ENCODE measurements at places on chromosomes 16 and 17.

- DNase-seq, result no peak
Observed at GRCh38 chr16:1159973-1160772, 7.3 kb downstream of the CACNA1H start.

DNA sequence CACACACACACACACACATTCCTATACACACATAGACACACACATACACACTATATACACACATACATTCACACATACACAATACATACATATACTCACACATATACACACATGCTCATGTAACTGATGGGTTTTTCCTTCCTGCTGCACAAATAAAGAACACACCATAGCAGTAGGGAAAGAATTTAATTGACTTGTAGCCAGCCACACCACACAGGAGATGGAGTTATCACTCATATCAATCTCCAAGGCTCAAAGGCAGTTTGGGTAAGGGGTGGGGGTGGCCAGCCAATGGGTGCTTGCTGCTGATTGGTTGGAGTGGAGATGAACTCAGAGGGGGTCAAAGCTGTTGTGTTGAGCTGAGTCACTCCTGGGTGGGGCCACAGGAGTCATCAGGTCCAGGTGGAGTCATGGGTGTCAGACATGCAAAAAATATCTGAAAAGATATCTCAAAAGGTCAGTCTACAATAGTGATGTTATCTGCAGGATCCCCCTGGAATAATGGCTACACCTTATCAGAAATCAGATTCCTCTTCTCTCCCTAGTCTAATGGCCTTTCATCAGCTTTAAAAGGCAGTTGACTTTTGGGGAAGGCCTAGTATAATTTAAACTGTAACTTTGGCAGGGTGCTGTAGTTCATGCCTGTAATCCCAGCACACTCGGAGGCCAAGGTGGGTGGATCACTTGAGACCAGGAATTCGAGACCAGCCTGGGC is 46.1 kb downstream of the WSB1 start:
- DNase-seq, result peak; percentile 71

DNA sequence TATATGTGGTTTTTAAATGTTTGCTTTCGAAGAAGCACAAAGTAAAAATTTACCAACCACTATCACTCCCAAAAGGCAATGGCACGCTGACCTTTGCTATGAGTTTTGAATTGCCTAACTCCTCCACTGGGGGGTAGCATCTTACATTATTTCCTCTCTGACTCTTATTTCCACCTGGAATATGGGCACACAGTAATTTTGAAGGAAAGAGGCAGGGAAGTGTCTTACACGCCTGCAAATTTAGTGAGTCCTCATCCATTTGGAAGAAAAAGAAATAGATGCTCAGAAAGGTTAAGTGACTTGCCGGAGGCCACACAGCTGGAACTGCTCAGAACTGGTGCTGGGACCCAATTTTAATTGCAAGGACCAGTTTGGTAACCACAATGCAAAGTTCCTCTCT is 29.9 kb upstream of the IRX6 start:
- no peak for DNase-seq

DNA sequence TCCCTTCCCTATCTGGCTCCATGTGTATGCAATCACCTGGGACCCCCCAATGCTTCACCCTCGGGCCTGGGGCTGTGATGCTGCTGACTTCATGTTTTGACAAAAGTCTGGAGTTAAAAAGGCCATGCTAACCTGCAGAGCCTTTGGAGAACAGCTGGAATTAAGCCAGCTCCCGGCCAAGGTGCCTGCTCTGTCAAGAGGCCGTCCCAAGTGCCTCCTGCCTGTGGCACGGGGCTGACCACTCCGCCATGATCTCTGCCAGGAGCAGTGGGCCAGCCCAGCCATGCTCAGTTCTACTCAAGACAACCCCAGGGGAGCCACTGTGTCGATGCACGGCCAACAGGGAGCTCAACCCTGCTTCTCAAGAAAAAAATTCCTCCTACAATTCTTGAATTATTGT is 93.6 kb downstream of the CCDC182 start:
- DNase-seq, result no peak

DNA sequence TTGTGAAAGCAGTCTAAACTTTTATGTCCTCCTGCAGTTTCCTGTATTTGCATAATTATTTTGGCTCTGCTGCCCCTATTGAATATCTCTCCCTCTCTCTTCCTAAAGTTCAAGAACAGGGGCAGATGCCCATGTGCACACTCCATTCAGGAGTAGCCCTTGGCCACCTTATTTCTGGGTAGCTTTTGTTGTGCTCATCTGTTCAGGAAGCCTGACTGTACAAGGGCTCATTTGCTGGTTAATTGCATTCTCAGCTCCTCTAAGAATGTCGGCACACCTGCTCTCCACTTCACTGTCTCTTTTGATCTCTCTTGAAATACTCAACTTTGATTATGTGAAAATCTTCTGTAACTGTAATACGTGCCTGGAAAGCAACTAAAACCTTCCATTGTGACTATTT is 1378.8 kb upstream of the CDH8 start:
- no peak for DNase-seq

- DNase-seq, result peak; percentile 43
Observed at GRCh38 chr17:81870131-81870980, 781 bp downstream of the ARHGDIA start.

DNA sequence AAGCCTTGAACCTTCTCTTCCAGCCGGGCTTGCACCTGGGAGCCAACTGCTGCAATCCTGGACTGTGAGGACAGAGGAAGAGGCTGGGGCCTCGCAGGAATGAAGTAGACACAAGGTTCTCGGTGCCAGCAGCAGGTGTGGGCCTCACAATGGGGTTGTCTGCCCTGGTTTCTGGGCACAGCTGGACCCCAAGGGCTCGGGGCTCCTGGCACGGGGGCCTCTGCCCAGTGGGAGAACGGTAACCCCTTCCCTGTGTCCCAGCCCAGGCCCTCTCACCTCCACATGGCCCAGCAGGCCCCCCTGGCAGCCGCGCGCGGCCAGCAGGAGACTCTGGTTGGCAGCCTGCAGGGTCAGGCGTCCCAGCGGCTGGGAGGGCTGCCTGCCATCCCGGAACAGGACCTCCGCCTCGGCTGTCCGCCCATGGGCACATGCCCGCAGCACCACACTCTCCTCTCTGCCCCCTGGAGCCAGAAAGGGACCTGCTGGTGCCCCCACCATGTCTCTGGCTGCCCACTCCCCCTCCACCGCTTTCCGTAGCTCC is 46.9 kb downstream of the RMI2 start:
- no peak for DNase-seq

DNA sequence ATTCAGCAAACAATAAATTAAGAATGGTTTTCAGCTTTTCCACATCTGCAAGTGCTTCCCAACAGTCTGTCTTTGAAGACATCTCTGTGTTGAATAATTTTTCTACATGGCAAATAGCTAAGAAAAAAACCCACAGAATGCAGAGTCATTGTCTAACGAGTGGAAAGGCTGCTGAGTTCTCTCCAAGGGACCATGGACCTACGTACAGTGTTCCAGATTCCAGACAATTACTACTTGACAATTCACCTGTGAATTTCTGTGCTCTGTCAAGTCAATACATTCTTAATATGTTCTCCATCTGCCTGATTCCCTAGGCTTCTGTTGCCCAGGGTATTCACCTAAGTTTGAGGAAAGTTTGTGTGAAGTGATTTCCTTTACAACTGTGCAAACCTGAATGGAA is 83.8 kb upstream of the CA10 start:
- no peak for DNase-seq

DNA sequence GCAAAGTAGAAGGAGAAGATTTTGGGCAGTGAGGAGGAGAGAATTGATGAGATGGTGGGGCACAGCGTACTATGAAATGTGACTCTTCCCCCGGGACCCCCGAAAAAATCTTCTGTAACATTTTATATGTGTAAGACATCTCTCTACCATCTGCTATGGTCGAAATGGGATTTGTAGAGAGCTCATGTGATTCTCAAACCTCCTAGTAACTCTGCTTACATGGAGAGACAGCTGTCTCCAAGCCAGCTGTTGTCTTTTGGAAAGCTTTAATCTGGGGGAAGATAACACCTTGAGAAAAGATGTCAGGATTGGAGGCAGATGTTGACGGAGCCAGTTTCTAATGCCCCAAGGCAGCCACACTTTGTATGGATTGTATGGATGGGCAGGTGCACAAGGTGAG is 94.1 kb downstream of the PRKCB start:
- DNase-seq, result no peak

- DNase-seq, result no peak
Observed at GRCh38 chr17:58183514-58183913, 9.0 kb upstream of the EPX start.

DNA sequence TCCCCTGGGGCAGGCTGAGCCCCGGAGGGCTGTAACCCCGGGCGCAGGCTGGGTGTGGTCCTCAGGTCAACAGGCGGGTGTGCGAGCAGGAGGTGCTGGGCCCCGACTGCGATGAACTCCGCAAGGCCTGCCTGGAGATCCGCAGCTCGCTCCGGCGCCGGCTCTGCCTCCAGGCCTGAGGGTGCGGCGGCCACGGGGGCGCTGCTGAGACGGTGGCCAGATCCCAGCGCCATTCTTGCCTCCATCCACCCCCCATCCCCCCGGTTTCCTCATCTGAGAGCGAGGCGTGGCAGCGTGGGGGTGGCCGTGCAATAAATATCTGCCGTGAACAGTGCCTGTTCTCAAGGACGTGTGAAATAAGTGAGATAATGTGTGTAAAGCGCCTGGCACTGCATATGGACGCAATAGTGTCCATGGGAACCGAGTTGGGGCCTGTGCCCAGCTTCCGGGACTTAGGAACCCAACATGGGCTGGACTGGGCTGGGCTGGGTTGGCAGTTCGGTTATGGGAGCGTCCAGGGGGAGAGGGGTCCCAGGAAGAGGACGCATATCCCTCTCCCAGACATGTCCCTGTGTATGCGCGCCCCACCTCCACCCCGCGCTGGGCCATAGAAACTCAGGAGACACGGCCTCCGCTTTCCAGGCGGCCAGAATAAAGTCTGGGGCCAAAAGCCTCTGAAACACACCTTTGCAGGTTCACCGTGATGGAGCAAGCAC is 15.0 kb downstream of the ZNF213 start:
- DNase-seq, result peak; percentile 57

- DNase-seq, result no peak
Observed at GRCh38 chr17:66228887-66229782, at the start of gene APOH. Gene APOH, minus strand, starts transcription at chr17:66229415. Its CDS starts 36 bp downstream, at chr17:66229379.

DNA sequence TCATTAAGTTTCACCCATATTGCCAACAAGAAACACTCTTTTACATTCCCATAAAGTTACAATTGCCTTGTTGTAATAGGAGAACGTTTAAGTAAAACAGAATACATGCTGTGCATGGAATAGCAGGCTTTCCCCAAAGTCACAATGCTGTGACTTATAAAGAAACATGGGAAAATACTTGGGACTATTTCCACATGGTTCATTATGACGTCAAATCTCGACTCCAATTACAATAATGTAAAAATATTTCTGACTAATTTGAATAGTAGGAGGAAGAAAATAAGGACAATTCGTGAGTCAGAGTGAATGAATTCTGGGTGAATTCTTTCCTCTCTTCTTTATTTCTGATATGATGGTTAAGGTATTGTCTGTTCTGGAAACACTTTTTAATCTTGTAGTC is 52.8 kb downstream of the CDH11 start:
- DNase-seq, result no peak

DNA sequence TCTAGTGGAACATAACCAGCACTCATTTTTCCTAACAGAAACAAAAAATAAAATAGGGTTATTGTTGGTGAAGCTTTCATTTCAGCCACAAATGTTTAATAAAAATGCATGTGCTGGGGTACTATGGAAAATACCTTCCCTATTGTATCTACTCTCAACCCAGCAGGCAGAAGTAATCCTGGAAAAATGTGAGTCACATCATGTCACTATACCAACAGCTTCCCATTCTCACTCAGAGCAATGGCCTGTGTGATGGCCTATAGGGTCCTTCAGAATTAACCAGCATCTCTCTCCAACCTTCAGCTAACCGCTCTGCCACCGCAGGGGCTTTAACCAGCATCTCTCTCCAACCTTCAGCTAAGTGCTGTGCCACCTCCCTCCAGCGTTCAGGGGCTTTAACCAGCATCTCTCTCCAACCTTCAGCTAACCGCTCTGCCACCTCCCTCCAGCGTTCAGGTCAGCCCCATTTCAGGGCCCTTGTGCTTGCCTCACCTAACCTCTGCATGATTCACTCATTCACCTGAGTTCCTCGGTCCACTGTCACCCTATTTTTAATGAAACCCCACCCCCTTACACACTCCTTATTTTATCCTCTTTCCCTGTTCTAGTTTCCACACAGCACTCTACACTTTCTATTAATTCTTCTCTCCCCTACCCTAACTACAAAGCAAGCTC is 34.0 kb downstream of the UBE2G1 start:
- DNase-seq, result no peak

DNA sequence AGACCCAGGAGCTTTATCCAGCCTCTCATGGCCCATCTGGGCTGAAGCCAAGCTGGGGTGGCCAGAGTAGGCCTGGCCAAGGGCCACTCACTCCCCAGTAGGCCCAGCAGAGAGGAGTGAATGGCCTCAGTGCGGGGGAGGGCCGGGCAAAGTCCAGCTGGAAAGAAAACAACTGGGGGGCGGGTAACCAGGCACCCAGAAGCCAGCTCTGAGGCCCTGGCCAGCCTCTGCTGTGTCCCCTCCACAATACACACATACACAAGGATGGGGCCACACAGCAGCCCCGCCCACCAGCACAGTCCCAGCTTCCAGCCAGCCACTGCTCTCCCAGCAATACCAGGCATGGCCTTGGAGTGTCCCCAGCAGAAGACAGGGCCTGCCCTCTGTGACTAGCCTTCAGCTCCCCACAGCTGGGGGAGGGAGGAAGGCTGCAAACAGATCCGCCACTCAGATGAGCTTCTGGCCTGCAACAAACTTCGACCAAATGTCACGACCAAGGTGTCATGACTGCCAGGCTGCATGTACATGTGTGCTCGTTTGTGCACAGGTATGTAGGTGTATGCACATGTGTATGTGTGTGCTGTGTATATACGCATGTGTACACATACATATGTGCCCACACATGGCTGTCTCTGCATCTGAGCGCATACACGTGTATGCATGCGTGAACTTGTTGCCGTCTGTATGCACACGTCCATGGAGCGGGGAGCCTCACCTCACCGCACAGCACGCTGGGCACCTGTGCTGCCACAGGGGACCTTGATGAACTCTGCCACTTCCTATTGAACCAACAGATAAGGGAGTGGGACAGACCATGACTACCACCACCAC is 5.0 kb downstream of the CARHSP1 start:
- DNase-seq, result no peak

- DNase-seq, result no peak
Observed at GRCh38 chr16:53949715-53950410, 245.9 kb downstream of the FTO start.

GRCh38 chr16:48447940-48448536 is 62.8 kb upstream of the SIAH1 start:
- DNase-seq, result no peak

DNA sequence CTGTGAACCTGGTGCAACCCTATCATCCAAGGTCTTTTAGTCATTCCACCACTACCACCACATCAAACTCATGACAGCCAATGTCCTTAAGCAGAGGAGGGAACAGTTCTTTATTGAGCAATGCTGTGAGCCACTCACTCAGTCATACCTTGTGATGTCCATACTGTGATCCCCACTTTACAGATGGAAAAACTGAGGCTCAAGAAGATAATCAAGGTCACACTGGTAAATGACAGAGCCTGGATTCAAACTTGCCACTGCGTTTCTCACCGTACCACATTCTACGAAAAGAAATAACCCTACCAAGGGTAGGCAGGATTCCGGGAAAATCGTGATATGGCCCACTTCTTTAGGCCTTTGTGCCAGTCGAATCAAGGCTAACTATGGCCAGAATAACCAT is 172.6 kb downstream of the CCT6B start:
- no peak for DNase-seq

GRCh38 chr17:62186841-62187240 is 121.8 kb upstream of the MED13 start:
- no peak for DNase-seq
